ENCODE measurements at places on chromosomes 3 and 15.
A peak's percentile ranks its signal among the peaks of the same experiment; 100 is the strongest.

- no peak for DNase-seq
These were observed 230.9 kb downstream of the XXYLT1 start for GRCh38 chr3:195040094-195040493.

GRCh38 chr3:19063936-19064335 lies 84.4 kb upstream of the KCNH8 start:
- DNase-seq: no peak

DNA sequence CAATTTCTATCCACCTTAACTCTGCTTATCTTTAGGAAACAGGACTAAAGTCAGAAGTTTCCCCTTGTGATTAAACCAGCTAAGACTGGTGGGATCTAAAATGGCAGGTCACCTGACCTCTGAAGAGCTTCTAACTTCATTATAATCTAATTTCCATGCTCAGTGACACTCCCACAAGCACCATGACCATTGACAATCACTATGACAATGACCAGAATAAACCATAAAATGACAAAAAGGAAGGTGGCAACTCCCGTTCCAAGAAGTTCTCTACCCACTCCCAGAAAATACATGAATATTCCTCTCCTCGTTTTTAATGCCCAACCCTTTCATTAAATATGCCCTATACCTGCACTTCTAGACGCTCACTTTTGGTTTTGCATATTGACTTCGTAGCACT lies 471.2 kb upstream of the CCDC54 start:
- DNase-seq: no peak

DNA sequence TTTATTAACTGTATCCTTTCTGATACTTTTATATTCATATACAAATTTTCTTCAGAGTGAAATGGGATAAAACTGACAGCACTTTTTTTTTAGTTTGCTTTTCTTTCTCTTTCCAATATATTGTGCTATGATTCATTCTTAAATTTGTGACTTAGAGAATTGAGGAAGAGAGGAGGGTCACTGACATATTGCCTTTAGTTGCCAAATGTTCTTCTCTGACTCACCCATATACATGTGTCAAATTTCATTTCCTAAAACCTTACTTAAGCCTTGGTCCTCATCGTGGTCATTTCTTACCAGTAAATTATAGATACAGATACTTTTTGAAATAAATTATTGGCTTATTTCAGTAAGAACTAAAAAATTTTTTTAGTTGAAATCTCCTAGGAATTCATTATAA lies 53.9 kb downstream of the CLASP2 start:
- no peak for DNase-seq

DNA sequence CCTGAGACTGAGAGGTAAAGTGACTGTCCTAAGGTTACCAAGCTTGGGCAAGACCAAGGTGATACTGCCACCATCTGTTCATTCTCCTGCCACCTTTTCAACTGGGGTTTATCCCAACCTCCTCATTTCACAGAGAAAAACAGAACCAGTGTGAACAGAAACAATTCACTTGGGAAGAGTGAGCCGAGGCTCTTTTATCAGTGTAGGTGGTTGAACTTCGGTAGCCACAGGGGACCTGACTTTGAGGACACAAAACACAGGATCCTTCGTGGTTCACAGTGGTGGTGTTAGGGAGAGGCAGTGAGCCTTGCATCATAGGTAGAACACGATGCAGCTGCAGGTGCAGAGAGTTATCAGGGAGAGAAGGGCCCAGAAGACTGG lies 72.8 kb upstream of the ICE2 start:
- DNase-seq: no peak

- no peak for DNase-seq
These were observed 21.0 kb upstream of the TICRR start for GRCh38 chr15:89554247-89554646.

- DNase-seq: no peak
These were observed 209.2 kb downstream of the FEZF2 start for GRCh38 chr3:62164196-62164595.

GRCh38 chr3:23785097-23785645 lies 20.6 kb upstream of the UBE2E1 start:
- no peak for DNase-seq

GRCh38 chr3:120370463-120370862 lies 21.3 kb upstream of the LRRC58 start:
- no peak for DNase-seq

- no peak for DNase-seq
These were observed 35.6 kb downstream of the ALCAM start for GRCh38 chr3:105402287-105402801.

GRCh38 chr3:82000350-82000749 lies 238.9 kb upstream of the GBE1 start:
- no peak for DNase-seq

- no peak for DNase-seq
These were observed 8.9 kb downstream of the NSUN3 start for GRCh38 chr3:94071713-94072284.

DNA sequence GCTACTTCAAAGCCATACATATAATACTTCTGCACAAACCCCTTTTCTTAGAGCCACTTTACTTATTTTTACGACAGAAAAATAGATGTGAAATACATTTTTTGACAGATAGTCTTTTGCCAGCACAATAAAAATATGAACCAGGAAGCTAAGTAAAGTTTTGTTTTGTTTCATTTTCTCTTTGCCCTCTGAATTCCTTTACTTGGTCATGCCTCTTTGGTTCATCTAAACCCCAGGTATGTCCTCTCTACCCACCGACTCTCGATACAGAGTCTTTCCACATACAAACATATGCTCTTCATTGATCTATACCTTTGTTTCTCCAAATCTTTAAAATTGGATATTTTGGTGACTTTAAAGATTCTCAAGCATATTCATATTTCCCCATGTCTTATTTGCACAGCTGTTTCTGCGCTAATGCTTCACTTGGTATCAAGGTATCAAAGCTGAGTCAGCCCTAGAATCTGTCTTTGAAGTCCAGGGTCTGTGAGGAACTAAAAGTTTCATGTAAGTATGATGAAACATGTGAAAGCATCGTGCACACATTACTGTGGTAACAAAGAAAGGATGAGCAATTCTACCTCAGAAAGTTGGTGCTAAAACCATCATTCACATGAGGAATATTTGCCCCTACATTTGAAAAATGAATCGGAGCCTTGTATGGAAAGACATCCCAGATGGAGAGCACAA lies 845.4 kb downstream of the NAALADL2 start:
- no peak for DNase-seq

- no peak for DNase-seq
These were observed 49.3 kb downstream of the FBLN2 start for GRCh38 chr3:13598201-13598600.

DNA sequence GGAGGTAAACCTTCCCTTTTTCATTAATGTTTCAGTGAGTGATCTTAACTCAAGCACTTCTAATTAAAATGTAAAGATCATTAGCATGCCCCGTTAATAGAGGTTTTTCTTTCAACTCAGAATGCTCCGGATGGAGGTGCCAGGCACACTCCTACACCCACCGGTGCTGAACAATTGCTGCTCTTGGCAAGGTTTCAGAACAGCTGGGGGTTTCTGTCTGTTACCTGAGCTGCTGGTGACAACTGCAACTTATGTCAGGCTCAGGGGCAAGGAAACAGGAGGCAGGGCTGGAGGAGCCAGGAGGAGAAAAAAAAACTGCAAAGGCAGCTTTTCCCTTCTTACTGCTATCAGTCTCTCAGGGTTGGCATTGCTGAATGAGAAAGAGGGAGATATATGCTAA lies 250.1 kb downstream of the DIPK2A start:
- DNase-seq: no peak

DNA sequence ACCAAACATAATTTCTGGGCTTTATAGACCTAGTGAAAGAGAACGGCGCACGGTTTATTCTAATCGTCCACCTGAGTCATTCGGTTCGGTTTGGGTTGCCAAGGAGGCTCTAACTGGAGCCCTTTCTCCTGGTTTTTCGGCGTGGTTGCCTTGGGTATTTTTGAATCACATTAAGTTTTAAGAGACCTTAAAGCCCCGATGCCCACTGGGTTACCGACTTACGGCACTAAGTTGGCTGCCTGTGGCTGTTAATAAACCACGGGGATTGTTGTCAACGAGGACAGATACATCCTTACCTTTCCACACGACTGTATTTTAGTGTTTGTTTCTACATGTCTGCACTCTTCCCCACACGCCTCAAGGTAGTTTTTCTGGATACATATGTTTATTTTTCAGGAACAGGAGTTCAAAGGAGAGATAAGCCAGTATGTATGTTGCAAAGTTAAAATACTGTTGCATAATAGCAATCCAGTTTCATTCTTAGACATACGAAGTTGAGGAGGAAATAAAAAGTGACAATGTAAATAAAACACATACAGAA lies 1.2 kb upstream of the ANP32A start:
- no peak for DNase-seq

DNA sequence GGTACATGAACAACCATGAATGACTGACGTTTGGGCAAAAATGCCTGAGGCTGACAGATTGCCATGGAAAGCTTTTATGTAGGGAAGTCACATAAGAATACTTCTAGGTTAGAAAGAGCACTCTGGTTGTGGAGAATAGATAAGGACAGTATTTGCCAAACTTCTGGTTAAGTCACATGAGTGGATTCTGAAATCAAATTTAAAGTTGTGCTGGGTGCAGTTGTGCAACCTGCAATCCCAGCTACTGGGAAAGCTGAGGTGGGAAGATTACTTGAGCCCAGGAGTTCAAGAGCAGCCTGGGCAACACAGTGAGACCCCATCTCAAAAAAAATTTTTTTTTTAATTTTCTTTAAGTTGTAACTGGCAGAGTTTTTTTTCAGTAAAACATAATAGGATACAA lies 7.2 kb upstream of the ZNF148 start:
- DNase-seq: no peak

DNA sequence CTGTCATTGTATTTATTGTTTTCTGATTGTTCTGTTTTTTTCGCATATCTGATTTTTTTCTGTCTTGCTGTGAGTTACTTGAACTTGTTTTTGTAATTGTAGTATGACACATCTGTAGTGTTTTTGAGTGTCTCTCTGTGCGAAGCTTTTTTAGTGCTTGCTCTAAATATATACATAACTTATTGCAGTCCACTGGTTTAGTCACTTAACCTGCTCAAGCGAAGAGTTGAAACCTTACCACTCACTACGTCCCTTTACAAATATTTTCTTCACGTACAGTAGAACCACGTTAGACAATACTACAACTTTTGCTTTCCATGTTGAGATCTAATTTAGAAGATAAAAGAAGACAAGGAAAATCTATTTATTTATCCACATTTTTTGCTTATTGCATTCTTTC lies 713.0 kb upstream of the GRM7 start:
- DNase-seq: no peak

DNA sequence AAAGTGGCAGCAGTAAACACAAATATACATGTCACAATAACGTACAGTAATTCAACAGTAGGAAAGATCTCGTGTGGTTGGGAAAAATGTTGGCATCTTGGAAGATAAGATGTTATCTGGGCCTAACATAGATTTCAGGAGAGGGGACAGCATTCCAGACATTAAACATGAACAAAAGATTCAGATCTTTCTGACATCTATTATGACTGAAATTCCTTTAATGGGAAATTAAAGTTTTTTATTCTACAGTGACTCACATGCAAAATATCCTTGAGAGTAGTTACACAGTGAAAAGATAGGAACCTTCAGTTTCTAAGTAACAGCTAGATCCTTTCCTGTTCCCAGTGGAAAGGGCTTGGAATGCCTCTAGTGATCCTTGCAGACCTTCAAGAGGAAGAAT lies 9.2 kb downstream of the NDUFB5 start:
- DNase-seq: no peak

DNA sequence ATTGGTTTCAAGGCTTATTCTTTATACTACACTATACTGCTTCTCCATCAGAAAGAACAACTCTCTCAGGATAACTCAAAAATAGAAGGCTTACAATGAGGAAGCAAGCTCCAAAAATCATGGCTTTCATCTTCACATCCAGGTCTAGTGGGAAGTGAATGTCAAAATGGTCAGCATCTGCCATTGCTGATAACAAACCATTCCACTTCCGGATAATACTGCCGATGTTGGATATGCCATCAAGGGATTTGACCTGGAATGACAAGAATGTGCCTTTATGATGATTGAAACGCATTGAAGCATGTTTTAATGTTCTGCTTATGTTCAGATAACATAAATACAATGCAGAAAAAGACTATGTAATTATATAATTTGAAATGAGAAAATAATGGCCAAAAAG lies 34.0 kb upstream of the PLOD2 start:
- no peak for DNase-seq

DNA sequence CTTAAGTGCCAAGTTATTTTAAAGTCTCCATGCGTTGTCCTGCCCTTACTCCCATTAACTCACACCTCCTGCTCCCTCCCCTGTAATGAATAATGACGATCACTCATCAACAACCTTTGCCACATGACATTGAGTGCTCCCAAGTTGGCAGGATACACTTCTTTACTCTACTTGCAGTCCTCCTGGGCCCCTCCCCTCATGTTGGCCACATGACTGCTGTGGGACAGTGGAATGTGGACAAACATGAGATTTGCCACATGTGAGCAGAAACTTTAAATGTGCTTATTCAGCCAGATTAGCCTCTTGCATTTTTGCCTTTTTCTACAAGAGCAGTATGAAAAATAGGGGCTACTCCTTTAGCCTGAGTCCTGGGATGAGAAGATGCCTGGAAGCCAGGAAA lies 167.9 kb downstream of the DCLK3 start:
- no peak for DNase-seq

GRCh38 chr3:107413264-107413663 lies 36.0 kb downstream of the CCDC54 start:
- no peak for DNase-seq

DNA sequence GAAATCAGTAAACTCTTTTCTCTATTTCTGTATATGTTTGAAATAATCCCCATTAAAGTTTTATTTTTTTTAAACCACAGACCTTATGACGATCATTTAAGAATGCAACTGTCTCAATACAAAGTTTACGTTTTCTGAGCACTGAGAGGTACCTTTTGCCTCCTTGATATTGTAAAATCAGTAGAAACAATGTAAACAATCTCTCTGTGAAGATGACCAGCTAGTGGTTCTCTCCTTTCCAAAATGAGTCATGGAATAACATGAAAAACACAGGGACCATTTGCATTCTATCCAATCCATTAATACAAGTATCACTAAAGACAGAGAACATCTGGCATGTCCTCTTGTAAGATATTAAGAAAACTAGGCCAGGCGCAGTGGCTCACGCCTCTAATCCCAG lies 48.8 kb downstream of the RAD18 start:
- no peak for DNase-seq

GRCh38 chr3:184679056-184679816 lies 32.6 kb downstream of the MAGEF1 start:
- no peak for DNase-seq

DNA sequence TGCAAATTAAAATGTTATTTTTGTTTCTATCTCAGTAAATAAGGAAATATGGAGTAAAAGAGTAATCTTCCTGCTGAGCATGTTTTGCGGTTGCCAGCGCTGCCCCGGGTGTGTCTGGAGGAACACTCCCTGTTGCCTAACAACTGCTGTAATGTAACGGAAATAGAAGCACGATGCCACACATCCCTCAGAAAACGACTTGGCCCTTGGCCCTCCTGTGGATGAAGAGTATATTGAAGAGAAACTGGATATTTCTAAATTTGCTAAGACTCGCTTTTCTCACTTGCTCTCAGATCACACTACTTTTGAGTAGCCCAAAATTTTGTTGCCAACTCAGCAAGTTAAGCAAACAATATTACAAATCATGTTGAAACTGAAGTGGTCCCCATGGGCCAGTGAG lies 18.9 kb downstream of the CX3CR1 start:
- peak; percentile 62 for DNase-seq

All from natural killer cell (primary cell).